ENCODE measurements at places on chromosomes 7 and 10.

DNA sequence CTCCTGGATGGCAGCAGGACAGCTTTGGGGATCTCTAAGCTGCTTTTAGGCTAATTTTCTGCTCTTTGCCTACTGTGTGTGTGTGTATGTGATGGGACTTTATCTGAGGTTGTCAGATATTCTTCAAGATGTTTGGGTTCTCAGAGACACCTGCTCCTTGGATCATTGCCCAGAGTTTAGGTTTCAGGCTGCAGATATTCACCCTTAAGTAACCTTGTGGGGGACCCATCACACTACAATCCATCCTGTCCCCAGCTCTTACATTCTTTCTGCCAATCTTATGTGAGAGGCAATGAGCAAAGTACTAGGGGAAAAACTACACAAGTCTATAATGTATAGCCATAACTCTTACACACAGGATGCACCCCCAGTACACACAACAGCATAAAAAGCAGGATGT is 263.0 kb upstream of the ZWINT start:
- DNase-seq = no peak

DNA sequence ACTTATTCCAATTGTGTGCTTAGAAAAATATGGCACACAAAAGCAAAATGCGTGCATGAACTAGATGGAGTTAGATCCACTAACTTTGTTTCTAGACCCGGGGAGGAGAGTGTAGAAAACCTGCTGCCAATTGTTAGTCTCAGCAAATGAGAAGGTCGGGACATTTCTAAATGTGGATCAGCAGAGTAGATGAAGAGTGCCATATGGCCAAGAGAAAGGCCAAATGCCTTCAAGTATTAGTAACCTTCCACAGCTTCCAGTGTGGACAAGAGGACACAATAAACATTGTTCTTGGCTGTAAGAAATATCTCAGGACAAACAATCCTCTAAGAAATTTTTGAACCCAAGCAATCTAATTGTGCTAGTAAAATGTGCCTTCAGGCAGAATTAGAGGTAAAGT is 690.3 kb downstream of the REEP3 start:
- DNase-seq = no peak

- DNase-seq = no peak
Observed at GRCh38 chr10:118569241-118569881, 26.1 kb downstream of the PRLHR start.

- DNase-seq = no peak
Observed at GRCh38 chr7:108314551-108314950, 141.7 kb downstream of the NRCAM start.

DNA sequence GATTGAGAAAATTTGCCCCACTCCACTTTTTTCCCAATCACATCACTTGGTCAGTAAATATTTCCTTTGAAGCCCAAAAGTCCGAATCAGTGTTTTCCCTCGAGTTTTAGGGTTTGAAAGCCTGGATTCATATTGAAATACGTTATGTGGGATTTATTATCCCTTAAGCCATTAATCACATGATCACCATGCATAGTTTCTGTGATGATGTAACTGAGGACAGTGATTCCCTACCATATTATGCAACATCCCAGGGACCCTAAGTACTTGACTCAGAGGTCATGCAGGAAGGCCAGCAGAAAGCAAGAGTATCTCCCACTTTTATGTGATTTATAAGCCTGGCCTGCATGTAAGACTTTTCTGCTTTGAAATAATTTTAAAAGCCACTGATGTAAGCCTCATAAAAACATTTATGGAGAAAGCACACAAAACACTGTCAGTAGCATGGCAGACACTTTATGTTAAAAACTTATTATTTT is 630.6 kb upstream of the ZWINT start:
- DNase-seq = no peak

GRCh38 chr7:50982626-50983025 is 199.9 kb upstream of the GRB10 start:
- DNase-seq = no peak

GRCh38 chr10:5595994-5596471 is 70.4 kb downstream of the ASB13 start:
- no peak for DNase-seq

Measured in upper lobe of left lung (tissue), 6 donors.